ENCODE measurements at places on chromosomes 11 and 22.
A peak's percentile ranks its signal among the peaks of the same experiment; 100 is the strongest.

DNA sequence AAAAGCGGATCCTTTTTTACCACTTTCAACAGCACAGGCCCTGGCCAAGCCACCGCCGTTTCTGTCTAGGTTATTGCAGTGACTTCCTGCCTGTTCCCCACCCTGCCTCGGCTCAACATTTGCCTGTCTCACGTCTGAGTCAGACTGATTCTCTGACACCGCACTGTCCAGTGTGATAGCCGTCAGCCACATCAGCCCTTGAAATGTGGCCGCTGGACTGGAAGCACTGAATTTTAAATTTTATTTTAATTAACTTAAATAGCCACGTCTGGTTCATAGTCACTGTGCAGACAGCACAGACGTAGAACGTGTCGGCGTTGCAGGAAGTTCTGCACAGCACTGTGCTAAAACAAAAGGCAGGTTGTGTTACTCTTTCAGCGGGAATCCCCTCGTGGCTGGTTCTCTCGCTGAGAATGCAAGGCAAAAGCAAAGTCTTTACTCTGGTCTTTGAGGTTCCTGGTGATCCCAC lies 56.3 kb upstream of the ADSL start:
- peak; percentile 49 for DNase-seq

DNA sequence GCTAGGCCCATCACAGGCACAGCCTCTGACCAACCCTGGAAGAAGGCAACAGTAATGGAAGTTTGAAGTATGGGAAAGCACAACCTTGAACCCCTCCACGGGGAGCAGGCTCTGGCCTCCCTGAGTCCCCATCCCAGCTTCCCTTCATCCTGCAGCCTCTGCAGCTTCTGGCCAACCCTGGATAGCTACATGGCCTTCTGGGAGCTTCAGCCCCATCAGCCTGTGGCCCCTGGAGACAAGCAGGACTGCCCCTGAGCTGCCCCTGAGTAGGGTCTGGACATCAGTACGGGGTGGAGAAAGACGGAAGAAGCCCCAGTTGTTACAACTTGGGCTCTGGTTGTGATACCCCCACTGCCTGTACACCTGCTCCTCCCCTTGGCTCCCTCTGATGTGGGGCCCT lies 113.8 kb upstream of the CD82 start:
- DNase-seq = no peak

DNA sequence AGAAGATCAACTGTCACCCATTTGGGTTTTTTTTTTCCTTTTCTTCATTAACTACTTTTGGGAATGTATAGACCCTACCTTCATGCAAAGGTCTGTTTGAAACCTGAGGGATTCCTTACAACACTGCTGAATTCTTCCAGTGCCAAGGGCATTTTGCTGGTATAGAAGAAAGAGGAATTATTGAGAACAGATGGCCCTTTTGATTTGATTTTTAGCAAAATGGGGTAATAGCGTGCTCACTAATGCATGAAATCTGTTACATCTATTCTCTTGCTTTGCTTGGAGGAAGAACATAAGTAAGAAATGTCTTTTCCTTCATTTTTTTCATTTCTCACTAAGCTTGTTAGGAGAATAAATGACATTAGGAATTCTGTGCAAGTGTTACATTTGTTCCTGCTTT lies 501.9 kb downstream of the TMEM135 start:
- DNase-seq = no peak

- no peak for DNase-seq
Observed at GRCh38 chr11:96035740-96036078, 111.8 kb upstream of the MTMR2 start.

- DNase-seq = no peak
Observed at GRCh38 chr22:41899992-41900651, 14.8 kb downstream of the SHISA8 start.

GRCh38 chr11:73323464-73323863 lies 15.4 kb downstream of the ARHGEF17 start:
- DNase-seq = no peak

- DNase-seq = no peak
Observed at GRCh38 chr11:92728628-92729027, 240.8 kb upstream of the MTNR1B start.

DNA sequence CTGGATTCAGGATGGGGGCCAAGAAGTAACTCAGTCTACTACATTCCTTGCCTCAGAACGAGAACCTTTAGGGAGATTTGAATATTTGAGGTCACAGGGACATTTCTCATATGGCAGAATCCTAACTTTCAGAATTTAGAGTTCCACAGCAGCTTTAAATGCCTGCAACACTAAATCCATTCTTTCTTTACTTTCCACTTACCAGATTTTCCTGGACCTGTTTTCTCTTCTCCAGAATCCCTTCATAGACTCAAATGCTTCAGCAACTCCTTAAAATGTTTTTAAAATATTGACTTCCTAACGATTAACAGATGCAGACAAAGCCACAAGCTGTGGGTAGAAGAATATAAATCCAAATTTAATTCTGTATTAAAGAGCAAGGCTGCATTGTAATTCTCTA lies 63.1 kb downstream of the PRSS23 start:
- no peak for DNase-seq

DNA sequence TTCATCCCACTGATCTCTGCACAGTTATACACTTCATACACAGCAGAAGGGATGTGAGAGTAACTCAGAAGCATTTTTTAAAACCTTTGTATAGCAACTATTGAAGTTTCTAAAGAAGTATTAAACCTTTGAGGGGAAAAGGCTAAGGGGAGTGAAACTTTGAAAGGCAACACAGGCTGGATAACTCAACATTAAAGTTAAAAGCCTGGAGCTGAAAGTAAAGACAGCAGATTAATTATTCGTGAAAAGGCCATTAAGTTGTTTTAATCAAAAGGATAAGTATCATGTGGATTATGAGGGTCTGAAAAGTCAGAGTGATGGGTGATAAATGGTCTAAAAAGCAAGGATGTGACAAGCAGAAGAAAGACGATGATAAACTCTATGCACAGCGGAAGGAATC lies 17.5 kb downstream of the WT1 start:
- DNase-seq = no peak

DNA sequence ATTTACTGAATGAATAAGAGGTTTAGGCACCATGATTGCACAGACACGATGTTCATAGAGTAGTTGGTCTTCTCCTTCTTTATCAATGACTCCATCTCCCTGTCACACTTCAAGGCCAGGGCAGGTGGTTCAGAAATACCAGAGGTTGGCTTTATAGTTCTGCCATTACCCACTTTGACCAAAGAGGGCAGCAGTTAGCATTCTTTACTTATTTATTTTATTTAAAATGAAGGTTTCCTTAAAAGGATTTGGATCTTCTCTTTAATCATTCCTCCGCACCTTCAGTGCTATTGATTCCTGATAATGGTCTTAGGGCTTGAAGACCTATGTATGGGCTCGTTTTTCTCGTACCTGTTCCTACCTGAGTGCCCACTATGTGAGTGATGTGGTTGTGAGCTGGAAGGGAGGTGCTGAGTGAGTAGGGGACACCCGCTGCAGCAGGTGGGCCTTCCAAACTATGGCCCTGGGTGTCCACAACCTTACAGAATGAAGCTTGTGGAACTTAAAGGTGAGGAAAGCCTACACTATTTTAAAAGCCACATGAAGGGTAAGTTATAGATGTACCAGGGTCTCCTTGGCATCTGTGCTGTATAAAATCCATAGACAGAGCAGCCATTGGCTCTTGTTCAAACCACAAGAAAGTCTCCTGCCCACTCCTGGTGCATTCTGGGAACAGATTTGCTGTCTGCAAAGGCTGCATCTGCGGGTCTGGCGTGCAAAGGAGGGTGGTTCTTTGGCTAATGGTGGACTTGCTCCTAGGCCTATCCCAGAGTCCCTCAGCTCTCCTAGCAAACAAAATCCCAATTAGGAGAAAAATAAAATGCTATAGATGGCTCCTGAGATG lies 35.0 kb downstream of the TIMP3 start:
- DNase-seq = no peak

GRCh38 chr22:29873943-29874342 lies 9.0 kb upstream of the MTMR3 start:
- no peak for DNase-seq

GRCh38 chr22:17638182-17638431 lies 450 bp upstream of the BCL2L13 start:
- no peak for DNase-seq

DNA sequence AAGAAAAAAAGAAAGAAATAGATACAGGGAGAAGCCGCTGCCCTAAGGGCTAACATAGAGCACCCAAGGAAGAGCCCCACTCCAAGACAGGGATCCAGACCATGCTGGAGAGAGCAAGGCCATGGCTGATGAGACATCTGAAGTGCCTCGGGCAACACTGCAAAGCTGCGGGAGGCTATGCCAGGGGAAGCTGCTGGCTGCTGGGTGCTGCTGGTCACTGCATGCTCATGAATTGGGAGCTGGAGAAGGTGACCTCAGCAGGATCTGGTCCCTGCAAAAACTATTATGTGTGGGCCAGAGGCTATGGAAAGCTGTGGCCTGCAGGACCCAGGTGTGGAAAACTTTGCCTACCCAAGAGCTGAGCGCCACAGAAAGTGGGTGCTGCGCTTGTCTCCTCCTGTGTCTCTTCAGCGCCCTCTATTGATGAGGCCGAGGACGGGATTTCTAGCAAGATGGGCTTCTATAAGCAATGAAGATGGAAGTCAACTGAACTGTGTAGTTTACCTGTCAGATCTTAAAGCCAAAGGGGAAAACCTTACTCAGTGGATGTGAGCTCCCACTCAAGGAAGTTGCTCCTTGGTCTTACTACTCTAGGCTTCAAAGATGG lies 17.3 kb upstream of the SLC29A2 start:
- peak; percentile 35 for DNase-seq

DNA sequence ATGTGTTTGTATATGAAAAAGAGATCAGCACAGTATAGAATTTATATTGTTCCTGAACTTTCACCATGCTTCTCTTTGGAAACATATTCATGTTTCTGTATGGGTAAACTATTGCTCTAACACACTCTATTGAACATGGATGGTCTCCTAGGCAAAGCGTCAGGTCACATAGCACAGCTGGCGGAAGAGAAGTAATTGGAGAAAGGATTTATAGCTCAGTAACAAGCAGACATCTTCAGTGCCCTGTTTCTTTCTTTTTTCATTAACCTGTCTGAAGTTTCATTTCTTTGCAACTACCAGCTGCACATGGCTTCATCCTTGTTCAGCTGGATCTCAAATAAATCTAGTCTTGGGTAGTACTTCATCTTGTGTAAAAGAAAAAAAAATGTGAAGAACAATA lies 84.4 kb upstream of the TRPC6 start:
- DNase-seq = no peak

- DNase-seq = no peak
Observed at GRCh38 chr11:115741376-115742107, 237.3 kb upstream of the CADM1 start.

- no peak for DNase-seq
Observed at GRCh38 chr11:102414559-102414958, 38.0 kb downstream of the TMEM123 start.
